ENCODE measurements at places on chromosomes 4 and X.

- no peak for DNase-seq
Observed at GRCh38 chrX:119685225-119686066, 7.5 kb downstream of the SEPTIN6 start.

- no peak for DNase-seq
Observed at GRCh38 chrX:123340696-123341095, 156.6 kb downstream of the GRIA3 start.

GRCh38 chr4:152068866-152069265 is 308.1 kb upstream of the GATB start:
- DNase-seq: no peak

DNA sequence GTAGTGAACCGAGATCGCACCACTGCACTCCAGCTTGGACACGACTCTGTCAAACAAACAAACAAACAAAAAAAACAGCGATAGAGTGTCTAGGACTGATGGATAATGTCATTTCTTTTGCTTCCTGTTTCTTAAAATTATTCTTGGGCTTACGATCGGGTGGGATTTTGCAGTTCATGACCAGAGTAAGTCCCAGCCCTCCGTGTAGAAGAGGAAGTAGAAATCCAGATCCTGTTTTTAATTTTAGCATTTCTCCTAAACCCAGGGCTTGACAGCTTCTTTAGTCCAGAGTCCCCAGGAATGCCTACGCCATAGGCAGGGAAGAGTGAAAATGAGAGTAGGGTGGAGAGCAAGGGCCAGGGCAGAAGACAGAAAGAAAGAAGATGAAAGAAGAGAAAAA is 94.3 kb downstream of the HPRT1 start:
- DNase-seq: no peak

DNA sequence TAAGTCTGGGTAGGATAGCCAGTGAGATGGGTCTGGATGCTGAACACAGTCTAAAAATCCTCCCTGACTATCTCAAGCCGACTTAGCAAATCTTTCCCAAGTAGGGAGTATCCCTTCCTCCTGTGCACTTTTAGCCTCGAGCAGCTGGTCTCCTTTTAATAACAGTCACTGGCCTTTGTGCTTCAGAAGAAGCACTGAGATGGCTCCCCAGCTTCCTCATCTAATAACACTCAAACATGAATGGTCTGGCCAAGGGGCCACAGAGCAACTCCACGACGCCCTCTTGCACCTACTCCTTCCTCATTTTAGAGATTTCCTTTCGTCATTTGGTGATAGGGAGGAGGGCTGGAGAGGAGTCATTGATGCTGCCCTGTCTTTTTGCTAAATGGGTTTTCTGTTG is 78.8 kb upstream of the TMEM150C start:
- DNase-seq: no peak

GRCh38 chr4:146245246-146245645 is 30.9 kb downstream of the REELD1 start:
- DNase-seq: no peak

DNA sequence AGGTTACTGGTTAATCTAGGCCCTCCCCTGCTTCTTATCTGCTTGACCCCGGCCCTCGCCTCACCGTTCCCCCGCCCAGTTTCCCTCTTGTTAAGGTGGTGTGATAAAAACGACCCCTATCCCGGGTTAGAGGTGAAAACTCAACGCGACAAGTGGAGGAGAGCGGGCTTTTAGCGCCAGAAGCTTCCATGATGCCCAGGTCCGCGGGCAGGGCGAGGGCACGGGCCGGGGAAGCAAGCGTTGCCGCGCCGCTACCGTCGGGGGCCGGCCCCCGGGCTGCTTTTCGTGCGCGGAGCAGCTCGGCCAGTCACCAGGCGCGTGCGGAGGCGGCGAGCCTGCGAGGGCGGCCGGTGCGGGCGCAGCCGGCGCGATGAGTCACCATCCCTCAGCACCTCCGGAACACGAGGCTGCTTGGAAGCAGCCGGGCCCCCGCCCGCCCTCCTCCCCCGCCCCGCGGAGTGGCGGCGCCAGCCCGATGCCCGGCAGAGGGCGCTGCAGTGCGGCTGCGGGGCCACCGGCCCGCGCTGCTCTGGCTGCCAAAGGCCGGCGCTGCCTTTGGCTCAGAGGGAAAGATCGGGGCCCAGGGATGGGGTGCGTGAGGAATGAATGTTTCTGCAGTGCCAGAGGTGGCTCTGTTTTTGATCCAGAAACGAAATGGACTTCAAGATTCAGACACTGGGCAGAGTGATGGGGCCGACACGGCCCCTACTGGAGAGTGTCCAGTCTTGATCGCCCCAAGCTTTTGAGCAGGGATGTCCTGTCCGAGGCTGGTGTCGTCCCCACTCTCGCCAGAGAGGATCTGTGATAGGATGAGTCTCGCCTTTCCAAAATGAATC is 107.8 kb downstream of the NHSL2 start:
- peak; percentile 18 for DNase-seq

- no peak for DNase-seq
Observed at GRCh38 chr4:127501103-127501502, 131.7 kb upstream of the INTU start.

DNA sequence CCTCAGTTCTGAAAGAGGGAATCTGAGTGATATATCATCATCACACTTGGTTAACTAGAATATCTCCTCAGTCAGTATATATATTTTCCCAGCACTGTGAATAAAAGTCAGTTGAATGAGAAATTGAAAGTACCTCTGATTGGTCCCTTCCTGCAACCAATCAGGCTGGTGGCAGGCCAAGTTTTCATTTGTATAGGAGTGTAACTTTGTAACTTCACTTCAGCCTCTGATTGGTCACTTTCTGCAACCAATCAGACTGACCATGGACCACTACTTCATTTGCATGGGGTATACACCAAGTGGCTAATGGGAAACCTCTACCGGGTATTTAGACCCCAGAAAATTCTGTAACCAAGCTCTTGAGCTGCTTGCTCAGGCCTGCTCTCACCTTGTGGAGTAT is 2.0 kb upstream of the PGK1 start:
- DNase-seq: no peak

DNA sequence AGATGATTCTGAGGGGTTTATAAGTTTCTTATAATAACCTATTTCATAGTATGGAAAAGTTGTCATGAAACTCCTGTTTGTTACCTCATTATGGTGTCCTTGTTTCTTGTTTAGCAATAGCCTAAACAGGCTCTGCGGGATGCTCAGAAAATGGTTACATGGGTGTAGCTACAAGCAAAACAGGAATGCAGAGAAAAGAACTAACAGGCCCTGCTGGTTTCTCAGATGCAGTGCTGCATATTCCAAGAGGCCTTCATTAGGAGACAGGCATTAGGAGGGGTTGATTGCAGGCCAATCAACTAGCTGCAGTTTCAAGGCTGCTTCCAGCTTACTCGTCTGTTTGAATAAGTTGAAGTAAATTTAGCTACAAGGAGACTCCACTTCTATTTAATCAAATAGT is 37.6 kb upstream of the HPGD start:
- no peak for DNase-seq

GRCh38 chr4:8675906-8676305 is 83.3 kb downstream of the CPZ start:
- DNase-seq: no peak

- no peak for DNase-seq
Observed at GRCh38 chrX:53223068-53223693, 1.8 kb downstream of the KDM5C start.

- DNase-seq: no peak
Observed at GRCh38 chr4:109588176-109588575, 28.1 kb downstream of the MCUB start.

DNA sequence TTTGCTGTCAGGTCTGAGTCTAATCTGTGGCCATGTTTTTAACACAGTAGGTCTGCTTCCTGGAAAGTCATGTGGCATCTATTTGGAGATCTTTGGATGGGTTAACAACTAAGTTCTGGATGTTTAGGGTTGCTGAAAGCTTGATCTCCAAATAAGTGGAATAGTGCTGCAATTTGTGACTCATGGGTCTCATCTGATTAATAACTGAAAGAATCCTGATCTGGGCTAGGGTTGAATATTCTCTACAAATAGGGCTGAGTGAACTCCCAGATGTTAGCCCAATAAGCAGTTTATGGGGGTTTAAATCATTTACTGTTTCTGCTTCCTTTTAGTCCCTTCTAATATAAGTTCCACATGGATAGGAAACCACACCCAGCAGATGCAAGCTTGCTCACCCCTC is 23.1 kb downstream of the CT47C1 start:
- DNase-seq: no peak

DNA sequence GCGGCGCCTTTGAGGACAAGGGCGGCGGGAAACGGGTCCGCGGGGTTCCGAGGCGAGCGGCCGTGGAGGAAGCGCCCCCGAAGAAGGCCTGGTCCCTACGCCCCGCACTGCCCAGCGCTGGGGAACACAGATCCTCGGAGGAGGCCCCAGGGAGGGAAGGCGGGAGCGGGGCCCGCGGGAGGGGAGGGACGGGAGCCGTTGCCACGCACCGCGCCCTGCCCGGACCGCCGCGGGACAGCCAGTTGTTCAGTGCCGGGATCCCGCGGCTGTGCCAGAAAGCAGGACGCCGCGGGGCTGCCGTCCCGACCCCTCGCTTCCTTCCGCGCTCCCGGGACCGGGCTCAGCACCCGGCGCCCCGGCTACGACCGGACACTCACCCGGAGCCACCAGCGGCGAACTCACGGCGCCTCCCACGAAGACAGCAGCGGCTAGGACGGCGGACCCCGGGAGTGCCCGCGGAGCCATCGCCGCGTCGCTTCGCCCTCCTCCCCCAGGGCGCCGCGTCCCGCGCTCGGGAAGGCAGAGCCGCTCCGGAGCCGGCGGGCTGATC is 278 bp downstream of the RELL1 start:
- DNase-seq: no peak

GRCh38 chrX:2466876-2467656 is 33.7 kb downstream of the DHRSX start:
- no peak for DNase-seq

DNA sequence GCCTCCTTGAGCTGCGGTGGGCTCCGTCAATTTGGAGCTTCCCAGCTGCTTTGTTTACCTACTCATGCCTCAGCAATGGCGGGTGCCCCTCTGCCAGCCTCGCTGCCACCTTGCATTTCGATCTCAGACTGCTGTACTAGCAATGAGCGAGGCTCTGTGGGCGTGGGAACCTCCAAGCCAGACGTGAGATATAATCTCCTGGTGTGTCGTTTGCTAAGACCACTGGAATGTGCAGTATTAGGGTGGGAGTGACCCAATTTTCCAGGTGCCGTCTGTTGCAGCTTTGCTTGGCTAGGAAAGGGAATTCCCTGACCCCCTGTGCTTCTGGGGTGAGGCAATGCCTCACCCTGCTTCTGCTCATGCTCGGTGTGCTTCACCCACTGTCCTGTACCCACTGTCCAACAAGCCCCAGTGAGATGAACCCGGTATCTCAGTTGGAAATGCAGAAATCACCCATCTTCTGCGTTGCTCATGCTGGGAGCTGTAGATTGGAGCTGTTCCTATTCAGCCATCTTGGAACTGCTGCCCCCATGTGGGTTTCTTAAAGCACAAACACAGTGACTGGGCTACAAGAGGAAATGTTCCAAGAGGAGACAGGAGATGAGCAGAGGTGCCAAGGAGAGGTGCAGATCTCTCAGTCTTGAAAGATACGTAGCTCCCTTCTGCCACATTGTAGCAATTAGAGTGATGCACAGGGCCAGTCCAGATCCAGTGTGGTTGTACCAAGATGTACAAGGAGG is 193.0 kb upstream of the IGFBP7 start:
- no peak for DNase-seq

DNA sequence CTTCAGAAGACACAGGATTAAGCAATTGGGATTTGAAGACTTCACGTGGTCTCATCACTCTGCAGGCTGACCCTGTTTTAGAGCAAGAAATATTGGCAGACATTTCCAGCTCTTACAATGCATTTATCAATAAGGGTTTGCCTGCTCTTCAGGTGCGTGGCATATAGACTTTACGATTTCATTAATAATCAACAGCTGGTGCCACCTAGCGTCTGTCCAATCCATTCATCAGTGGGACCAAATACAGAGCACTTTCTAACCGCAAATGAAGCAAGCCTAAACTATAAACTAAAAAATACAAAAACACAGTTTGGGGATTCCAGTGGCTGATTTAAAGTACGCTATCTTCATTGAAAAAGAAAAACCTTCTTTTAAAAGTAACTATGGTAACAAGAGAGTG is 125.4 kb upstream of the DMD start:
- no peak for DNase-seq

DNA sequence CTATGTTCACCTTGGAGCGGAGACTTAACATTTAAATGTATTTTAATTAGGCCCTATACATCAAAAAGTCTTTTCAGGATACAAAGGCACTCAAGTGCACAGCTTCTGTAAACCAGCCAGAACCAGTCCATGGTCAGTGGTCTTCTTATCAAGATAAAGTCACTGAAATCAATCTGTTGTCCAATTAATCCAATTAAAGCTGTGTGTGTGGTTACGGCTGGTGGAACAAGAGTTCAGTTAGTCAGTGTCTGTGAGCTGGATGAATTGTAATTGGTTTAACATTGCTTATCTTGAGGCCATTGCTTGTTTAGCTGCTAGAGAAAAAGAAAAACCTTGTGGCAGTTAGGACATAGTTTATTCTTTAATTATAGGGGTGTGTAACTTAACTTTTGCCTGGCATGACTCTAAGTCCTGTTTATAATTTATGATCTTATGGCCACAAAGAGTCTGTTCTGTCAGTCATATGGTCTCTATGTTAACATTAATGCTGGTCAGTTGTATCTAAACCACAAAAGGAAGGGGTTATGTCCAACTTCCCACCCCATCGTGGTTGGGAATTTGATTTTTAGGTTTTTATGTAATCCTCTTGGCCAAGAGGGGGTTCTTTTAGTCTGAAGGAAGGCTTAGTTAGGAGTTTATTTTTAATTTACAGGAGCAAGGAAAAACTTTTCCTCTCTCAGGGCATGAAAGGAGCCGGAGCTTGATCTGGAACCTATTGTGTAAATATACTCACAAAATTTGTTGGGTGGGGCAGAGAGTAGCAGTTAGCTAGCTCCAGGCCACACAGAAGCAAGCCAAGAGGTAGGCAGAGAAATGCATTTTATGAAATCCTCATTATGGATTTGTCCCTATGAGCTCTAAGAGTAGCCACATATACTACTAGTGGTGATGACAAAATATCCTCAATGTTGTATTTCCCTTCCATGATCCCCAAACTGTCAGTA is 665.7 kb upstream of the ACTRT1 start:
- no peak for DNase-seq

GRCh38 chr4:86876894-86877685 is 15.1 kb downstream of the C4orf36 start:
- DNase-seq: no peak

GRCh38 chr4:27966664-27967063 is 1106.0 kb downstream of the STIM2 start:
- no peak for DNase-seq

DNA sequence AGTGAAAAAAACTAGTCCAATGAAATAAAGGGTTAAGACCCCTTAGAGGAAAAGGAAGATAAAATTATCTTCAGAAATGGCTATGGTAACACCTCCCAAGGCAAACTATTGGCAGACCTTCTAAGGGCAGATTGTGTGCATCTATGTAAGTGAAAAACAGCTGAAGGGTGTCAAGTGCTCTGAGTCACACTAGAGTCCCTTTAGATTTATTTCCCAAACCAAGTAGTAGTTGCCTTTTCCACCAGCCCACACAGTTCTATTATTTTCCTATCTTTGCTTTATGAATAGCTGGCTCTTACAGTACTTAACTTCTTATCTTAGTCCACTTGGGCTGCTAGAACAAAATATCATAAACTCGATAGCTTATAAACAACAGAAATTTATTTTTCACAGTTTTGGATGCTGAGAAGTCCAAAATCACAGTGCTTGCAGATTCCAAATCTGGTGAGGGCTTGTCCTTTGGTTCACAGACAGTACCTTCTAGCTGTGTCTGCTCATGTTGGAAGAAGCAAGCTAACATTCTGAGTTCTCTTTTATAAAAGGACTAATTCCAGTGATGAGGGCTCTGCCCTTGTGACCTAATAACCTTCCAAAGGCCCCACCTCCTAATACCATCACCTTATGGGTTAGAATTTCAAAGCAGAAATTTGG is 143.6 kb downstream of the GRID2 start:
- no peak for DNase-seq

Data from NCI-H1048 (cell line).